ENCODE measurements at places on chromosomes 3 and 15.

- DNase-seq = no peak
Observed at GRCh38 chr15:63218100-63218808, 28.8 kb downstream of the RAB8B start.

DNA sequence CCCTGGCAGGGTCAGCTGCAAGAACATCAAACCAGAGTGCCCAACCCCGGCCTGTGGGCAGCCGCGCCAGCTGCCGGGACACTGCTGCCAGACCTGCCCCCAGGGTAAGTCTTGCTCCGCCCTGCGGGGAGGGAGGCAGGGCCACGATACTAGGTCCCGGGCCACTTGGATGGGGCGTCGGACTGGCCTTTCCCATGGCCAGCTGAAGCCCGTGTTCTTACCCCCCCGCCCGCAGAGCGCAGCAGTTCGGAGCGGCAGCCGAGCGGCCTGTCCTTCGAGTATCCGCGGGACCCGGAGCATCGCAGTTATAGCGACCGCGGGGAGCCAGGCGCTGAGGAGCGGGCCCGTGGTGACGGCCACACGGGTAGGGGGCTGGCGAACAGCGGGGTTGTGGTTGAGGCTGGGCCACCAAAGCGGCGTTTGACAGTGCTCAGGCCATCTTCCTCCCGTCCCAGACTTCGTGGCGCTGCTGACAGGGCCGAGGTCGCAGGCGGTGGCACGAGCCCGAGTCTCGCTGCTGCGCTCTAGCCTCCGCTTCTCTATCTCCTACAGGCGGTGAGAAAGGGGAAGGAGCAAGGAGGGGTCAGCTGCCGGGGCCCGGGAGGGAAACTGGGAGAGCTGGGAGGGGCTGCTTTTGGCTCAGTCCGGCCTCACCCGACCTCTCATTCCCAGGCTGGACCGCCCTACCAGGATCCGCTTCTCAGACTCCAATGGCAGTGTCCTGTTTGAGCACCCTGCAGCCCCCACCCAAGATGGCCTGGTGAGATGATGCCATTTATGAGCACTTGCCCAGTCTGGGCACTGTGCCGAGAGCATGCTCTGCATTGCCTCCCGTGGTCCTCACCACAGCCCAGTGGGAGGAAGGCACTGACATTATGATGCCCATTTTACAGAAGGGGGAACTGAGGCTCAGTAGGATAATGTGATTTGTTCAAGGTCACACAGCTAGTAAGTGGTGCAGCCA lies 1.7 kb downstream of the CHRD start:
- no peak for DNase-seq

DNA sequence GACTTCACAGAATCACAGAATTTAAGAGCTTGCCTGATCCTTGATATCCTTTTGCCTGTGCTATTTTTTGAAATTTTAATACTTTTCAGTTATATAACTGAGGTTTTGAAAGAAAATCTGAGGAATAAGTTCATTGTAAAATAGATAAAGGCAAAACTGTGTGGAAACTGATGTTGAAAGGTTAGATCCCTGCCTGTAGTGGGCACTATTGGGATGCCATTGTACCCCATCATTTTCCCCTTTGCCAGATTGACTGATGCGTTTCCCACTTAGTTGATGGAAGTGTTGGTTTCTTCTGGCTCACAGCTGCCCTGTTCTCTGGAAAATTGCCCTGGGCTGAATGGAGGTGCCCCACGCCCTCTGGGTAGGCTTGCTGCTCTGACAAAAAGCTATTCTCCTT lies 387.9 kb downstream of the RBMS3 start:
- DNase-seq = no peak

- no peak for DNase-seq
Observed at GRCh38 chr15:83644439-83644838, 9.5 kb upstream of the ADAMTSL3 start.

- DNase-seq = no peak
Observed at GRCh38 chr3:64345371-64345770, 120.1 kb upstream of the PRICKLE2 start.

DNA sequence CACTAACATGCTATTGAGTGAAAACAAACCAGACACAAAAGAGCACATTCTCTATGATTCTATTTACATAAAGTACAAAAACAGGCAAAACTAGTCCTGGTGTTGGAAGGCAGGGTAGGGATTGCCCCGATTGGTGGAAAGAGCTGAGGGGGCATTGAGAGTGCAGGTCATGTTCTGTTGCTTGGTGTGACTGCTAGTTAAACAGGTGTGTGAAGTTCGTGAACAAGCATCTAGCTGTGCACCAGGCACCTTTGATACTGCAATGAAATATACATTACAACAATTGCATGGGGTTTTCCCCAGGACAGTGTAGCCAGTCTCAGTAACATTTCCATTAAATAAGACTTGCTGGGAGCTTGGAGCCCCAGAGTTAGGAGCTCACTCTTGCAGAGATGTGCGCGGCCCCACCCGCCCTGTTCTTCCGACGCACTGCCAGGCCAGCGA lies 26.3 kb upstream of the THRB start:
- DNase-seq = no peak

DNA sequence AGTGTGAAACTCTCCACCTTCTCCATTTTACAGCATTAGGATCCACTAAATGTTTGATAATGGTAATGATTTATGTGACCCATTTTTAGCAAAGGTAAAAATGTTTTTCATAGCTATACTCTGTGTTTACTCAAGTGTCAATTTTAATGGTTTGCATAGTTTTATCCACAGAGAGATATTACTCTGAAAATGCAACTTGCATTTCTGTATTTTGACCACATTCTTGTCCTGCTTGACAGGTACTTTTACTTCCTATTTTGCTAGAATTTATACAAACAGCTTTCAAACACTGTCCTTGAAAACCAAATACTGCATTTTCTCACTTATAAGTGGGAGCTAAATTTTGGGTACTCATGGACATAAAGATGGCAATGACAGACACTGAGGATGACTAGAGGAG lies 62.9 kb downstream of the SERPINI1 start:
- no peak for DNase-seq

GRCh38 chr15:40282869-40283614 lies at the start of gene ANKRD63:
TSS of gene ANKRD63 (minus strand) at chr15:40283064. CDS start at chr15:40282586, 478 bp downstream.
- no peak for DNase-seq

DNA sequence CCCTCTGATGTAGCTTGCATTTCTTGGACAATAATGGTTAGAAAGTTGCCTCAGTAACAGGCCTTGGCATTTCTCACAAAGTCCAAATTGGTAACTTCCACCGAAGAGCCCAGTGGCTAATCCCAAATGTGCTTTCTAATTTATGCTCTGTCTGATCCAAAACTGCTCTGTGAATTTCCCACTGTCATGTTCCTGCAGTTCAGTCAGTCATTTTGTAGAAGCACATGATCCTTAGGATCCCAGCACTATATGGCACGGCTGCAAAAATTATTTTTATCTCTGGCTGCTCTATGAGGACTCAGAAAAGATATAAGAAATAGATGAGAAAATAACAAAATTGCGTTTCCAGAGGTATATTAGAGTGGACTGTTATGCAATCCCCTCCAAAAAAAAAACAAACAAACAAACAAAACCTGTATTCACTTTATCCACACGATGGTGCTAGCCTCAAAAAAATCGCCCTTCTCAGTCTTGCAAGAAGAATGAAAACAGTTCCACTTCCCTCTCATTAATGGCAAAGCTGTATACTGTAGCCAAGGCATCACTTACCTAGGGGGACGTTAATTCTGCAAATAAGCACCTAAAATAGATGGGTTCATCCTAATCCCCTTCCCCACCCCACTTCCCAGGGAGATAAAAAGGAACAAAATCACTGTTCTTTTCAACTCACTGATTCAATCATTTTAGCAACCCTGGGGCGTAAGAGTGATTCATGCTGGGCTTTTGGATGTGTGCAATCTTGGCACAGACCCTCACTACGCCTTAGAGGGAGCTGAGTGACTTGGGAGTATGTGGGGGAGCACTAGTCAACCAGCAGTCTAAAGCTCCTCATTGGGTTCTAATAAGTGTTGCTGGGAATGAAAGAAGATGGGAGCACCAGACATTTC lies 61.3 kb downstream of the TMCO5A start:
- no peak for DNase-seq

DNA sequence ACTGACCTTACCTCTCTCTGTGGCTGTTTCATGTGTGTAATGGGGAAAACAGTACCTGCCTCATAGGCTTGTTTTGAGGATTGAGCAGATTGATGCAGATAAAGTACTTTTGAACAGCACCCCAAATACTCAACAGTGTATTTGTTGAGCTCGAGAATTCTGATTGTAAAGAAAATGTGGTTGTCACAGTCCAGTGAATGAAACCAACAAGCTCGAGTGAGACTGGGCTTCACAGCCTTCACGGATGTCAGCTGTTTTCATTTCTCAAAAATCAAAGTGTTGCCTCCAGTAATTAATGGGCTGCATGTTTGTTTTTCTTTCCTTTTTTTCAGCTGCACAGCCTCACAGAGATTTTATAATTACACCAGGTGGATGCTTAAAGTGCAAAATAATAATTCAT lies 43.7 kb downstream of the PARP15 start:
- DNase-seq = no peak

GRCh38 chr3:13525827-13526625 lies 22.9 kb upstream of the FBLN2 start:
- DNase-seq = no peak

- DNase-seq = no peak
Observed at GRCh38 chr3:13608969-13609725, 60.2 kb downstream of the FBLN2 start.
